ENCODE measurements at places on chromosomes 7 and 10. TPM values are rescaled to one million over a fixed set of nuclear protein-coding genes. Genes with fewer than 3 reads are reported as not detected.
A peak's percentile ranks its signal among the peaks of the same experiment; 100 is the strongest.

DNA sequence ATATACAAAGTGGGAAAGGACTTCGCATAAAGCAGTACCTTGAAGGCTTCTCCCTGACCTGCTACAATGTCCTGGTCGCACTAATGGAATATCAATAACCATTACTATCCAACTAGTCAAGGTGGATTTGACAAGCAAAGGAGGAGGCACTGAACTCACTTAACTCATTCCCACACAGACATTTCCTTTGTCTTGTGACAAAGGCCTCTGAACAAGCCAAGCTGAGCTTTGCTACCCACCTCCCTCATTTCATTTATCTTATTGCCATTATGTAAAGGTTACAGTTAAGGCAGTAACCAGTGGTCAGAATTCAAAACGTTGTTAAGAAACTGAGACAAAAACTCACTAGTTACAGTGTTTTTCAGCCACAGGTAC, 7.3 kb downstream of the ELMO1 start:
- no peak for ATAC-seq

DNA sequence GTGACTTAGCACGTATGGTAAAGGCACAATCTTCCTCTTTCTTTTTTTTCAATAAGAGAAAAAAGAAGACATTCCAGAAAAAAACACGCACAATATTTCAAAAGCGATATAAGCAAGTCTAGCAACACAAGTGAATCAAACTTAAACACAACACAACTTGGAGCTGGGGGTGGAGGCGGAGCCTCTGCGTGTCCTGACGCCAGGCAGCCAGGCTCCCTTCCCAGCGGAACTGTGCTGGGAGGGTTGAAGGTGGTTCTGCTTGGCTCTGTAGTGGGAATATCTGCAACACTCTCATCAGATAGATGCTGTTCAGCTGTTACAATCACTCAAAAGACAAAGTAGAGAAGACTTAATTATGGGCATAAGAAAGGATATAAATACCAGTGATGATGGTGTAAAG, 211.4 kb downstream of the WDR37 start:
- no peak for ATAC-seq

- no peak for ATAC-seq
Measured at GRCh38 chr7:144534196-144534595, 130.7 kb upstream of the NOBOX start.

GRCh38 chr10:87864496-87865059, 1.2 kb downstream of the PTEN start:
- peak; percentile 9 for ATAC-seq

- no peak for ATAC-seq
Measured at GRCh38 chr10:27644307-27644939, 101.2 kb downstream of the MKX start.

DNA sequence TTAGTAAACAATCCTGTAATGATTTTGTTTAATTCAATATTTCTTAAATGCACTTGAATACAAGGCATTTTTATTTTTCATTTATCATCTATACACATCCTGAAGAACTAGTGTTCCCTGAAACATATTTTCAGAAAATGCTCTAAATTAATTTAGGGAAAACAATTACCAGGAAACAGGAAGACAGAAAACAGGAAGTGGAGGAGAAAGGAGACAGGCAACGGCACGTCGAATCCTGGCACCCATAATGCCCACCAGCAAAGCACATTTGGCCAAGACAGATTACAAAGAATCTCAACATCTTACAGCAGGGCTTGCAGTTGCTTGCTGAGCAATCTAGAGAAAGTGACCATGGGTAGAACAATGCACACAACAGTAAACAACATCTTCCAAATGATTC, 571.1 kb downstream of the GRID1 start:
- no peak for ATAC-seq

GRCh38 chr10:130923596-130923995, 387.9 kb downstream of the TCERG1L start:
- no peak for ATAC-seq

DNA sequence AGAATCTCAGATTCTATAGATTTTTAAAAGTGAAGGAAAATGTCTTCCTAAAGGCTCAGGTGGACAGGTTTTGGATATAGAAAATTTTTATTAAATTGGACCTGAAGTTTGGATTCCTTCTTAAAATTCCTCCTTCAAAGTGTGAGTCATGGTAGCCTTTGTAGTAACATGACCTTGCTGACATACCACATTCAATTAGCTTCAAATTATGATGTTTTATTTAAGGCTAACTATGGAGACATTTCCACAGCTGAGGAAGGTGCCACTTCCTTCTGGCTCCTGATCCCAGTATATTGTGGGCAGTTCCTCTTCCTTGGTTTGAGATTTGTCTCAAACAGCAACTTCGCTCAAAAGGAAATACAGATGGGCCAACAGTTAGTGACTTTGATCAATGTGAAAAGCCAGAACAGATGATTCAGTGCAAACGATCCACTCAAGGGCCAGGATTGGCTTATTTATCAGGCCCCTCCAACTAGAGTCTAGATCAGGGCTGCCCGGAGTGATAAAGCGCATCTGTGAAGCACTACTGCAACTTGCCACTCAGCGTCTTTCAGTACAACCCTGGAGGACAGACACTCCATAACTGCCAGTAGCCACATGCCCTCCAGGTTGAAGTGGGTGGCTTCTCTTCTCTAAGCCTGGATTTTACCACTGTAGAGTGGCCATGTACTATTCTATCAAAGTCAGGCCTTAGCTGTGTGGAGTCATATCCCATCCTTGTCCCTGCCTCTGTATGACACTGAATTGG, 573.5 kb downstream of the KIF20B start:
- ATAC-seq: no peak

DNA sequence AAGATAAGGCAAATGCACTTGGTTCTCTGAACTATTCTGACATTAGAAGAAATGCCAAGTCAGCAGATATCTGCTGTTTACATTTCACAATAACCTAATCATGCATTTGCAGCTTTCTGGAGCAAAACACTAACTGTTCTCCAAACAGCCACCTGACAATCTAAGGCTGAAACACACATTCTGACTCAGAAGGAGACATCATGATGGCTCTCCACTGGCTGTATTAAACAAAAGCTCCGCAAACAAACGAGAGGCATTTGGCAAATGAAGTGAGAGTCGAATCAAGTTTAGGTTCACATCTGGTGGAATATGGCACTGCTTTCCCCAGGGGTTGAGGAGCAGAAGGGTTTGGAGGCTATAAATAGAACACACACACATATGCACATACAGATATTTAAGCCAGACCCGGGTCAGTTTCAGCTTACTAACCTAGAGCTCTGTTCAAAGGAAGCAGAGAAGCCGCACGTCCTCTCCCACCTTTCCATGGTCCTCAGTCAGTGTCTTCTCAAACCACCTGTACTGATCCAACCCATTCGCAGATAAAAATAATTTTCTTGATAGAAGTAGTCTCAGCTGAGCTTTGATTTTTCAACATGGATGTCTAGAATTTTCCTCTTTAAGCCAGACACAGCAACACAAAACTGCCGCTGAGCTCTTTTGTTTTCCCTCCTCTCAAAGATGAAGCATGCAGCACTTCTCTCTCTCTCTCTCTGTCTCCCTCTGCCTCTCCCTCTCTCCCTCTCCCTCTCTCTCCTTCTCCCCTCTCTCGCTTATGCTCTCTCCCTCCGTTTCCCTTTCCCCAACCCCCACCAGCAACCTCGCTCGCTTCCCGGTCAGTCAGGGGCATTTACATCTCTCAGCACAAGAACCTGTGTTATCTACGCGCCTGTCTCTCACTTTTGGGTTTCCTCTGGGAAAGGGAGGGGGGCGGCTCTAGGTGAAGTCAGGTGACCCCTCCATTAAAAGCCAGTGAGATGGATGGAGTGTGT, 682.8 kb downstream of the MAGI2 start:
- ATAC-seq: no peak

DNA sequence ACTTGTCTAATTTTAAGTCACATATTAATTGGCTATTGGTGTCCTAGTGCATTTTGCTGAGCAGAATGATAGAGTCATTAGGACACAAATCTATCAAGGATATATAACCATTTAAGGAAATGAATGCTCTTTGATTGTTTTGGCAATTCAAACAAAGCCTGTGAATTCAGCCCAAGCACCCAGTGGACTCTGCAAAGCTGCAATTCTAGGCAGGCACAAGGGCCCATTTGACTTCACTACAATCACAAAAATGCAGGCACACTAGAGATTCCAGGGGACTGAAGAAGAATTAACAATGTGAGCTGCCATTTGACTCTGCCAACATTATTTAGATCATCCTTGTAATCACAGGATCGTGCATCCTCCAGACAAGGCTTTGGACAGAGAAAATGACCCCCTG, 544.2 kb upstream of the PHF14 start:
- no peak for ATAC-seq

DNA sequence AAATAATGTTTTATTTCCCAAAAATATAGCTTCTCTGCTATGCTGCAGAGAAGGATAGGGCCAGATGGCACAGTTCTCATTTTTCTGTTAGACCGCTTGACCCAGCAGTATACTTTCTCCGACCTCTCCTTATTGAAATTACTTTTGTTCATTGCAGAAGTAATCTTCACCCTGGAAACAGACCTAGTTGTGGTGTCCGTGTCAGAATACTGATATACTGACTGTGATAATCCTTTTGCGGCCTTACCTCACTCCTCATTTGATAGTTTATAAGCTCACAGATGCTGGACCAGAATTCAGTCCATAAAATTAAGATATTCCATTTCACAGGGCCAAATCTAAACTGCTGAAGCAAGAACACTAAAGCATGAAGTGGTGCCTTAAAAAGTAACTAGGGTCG, 260.6 kb upstream of the DKK1 start:
- no peak for ATAC-seq

DNA sequence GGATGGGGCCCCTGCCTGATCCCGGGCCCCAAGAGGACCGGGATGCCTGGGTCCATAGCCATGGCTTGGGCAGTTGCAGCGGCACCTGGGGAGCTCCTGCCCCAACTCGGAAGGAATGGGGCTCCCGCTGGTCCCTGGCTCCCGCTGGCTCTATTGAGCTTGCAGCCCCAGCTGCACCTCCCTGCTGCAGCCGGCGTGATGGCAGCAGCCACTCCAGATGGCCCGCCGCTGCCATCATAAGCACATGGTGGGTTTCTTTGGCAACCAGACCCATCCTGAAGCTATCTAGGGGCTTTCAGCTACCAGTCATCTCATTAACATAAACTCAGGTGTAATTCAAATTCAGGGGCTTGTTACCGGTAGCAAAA, 11.1 kb upstream of the DNMBP start:
- no peak for ATAC-seq

- ATAC-seq: no peak
Measured at GRCh38 chr10:98047009-98047741, 16.8 kb upstream of the CRTAC1 start.

- no peak for ATAC-seq
Measured at GRCh38 chr7:41779918-41780317, 77.0 kb upstream of the INHBA start.

- ATAC-seq: no peak
Measured at GRCh38 chr7:80771523-80771922, 133.1 kb downstream of the CD36 start.

DNA sequence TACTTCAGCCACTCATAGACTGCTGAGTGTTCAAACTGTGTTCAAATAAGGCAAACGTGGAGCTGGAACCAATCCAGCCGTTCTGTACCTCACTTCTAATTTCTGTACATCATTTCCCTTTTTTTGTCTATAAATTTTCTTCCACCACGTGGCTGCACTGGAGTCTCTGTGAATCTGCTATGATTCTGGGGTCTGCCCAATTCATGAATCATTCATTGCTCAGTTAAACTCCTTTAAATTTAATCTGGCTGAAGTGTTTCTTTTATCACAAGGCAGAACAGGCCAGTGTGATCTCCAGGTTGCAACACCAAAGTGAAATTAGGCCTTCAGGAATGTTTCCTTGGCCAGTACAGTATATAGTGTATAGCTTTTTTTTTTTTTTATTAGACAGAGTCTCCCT, 53.5 kb downstream of the DNAJC12 start:
- ATAC-seq: no peak

DNA sequence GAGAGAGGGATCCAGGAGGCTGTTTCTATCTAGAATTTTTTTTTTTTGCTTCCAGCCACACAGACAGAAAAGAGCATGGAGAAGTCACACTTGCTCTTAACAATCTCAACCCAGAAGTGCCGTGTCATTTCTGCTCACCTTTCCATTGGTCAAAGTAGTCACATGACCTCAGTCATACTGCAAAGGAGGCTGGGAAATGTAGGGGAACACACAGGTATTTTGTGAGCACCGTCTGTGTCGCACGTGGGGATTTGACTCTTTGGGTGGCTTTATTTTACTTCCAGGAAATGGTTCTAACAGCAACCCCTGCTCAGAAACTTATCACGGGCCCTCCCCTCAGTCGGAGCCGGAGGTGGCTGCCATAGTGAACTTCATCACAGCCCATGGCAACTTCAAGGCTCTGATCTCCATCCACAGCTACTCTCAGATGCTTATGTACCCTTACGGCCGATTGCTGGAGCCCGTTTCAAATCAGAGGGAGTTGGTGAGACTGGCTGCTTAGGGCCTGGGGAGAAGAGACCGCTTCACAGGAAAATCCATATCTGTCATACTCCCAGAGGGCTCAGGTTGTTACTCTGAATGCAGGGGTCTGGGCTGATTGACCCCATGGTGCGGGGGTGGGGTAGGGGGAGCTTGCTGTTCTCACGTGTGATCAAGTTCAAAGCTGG, 13.1 kb upstream of the CPA1 start:
- ATAC-seq: peak; percentile 41

BLVRA gene
- 21.8 TPM for total RNA-seq

POM121C gene
- total RNA-seq: 220 TPM

ITIH5 gene
- 0.34 TPM for total RNA-seq

CDH23 gene
- total RNA-seq: 0.09 TPM

HOXA11 gene
- total RNA-seq: not detected

GBX1 gene
- total RNA-seq: 1.2 TPM

SGCE gene
- total RNA-seq: 1.1 TPM

CRTAC1 gene
- total RNA-seq: not detected

KCNIP2 gene
- total RNA-seq: 39.3 TPM

All from activated T-helper 17 cell treated with anti-CD3 and anti-CD28 coated beads, Interleukin-2, amount 50 U/mL, for 72 hours (primary cell).